Natural killer cell (primary cell): ENCODE measurements at places on chromosomes 2 and 18. TPM values are rescaled to one million over a fixed set of nuclear protein-coding genes. Genes with fewer than 3 reads are reported as not detected.

RAB27B gene
- 25.7 TPM for total RNA-seq

TDRD15 gene
- total RNA-seq = 0.27 TPM

PDE1A gene
- not detected for total RNA-seq

DNA sequence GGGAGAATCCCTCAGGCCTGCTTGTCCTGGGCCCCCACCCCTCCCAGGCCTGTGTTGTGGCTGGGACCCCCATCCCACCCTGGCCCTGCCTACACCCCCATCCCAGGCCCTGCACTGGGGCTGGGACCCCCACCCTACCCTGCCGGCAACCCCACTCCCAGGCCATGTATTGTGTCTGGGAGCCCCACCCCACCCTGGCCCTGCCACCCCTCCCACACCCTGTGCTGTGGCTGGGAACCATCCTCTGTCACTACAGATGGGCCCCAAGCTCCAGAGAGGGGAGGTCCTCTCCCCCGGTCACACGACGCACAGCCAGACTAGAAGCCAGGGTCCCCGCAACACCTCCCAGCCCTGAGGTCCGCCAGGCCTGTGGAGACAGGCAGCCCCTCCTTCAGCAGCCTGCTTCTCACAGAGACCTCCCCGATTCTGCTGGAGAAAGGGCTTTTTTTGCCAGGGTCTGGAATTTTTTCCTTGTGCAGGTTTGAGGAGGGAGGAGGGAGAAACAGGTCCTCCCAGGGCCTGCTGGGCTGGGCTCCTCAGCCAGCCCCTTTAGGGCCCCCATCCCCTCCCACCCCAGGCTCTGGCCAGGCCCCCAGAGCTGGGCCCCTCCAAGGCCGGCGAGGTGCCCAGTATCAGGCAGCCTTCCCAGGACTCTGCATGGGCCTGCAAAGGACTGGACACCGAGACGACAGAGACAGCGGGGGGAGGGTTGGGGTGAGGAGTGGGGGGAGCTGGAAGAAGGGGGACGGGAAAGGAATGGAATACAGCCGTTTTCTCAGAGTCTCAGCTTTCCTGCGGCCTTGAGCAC lies 28.0 kb downstream of the KIF1A start:
- no peaks in the 10 kb centered on the region for H3K27me3 ChIP-seq
- no peak for DNase-seq
- H3K4me1 ChIP-seq = no peaks in the 10 kb centered on the region
- no peak overlapping the region for H3K27ac ChIP-seq
- H3K4me3 ChIP-seq = no peak overlapping the region

GRCh38 chr2:133431289-133431688 lies 137.0 kb downstream of the NCKAP5 start:
- H3K4me1 ChIP-seq = no peaks in the 10 kb centered on the region
- H3K27ac ChIP-seq = no peak overlapping the region
- H3K36me3 ChIP-seq = no peaks in the 10 kb centered on the region
- H3K27me3 ChIP-seq = no peaks in the 10 kb centered on the region
- DNase-seq = no peak
